ENCODE measurements at places on chromosomes 1 and 21. TPM values are rescaled to one million over a fixed set of nuclear protein-coding genes. Genes with fewer than 3 reads are reported as not detected.

The ALDH4A1 gene
- total RNA-seq = 26.1 TPM

The LCE1F gene
- total RNA-seq = not detected

The TCEA3 gene
- total RNA-seq = 0.29 TPM

The COL6A1 gene
- total RNA-seq = 193 TPM

The E2F2 gene
- total RNA-seq = 5.1 TPM

The GJB4 gene
- not detected for total RNA-seq

The LENEP gene
- 2.8 TPM for total RNA-seq

The PLPP3 gene
- total RNA-seq = 26.7 TPM

The ZYG11A gene
- total RNA-seq = 2.0 TPM

The CRNN gene
- total RNA-seq = not detected

The FAM167B gene
- total RNA-seq = 2.1 TPM

The SMCP gene
- not detected for total RNA-seq

The OTUD7B gene
- total RNA-seq = 23.5 TPM

The NRIP1 gene
- 10.4 TPM for total RNA-seq

The MTARC2 gene
- 4.2 TPM for total RNA-seq

The ZNF695 gene
- 22.3 TPM for total RNA-seq

The CELA2B gene
- total RNA-seq = not detected

The SPRR3 gene
- total RNA-seq = not detected

The SLC30A7 gene
- 26.6 TPM for total RNA-seq

All from H9 (cell line).